ENCODE measurements at places on chromosomes 12 and 14. TPM values are rescaled to one million over a fixed set of nuclear protein-coding genes. Genes with fewer than 3 reads are reported as not detected.

DNA sequence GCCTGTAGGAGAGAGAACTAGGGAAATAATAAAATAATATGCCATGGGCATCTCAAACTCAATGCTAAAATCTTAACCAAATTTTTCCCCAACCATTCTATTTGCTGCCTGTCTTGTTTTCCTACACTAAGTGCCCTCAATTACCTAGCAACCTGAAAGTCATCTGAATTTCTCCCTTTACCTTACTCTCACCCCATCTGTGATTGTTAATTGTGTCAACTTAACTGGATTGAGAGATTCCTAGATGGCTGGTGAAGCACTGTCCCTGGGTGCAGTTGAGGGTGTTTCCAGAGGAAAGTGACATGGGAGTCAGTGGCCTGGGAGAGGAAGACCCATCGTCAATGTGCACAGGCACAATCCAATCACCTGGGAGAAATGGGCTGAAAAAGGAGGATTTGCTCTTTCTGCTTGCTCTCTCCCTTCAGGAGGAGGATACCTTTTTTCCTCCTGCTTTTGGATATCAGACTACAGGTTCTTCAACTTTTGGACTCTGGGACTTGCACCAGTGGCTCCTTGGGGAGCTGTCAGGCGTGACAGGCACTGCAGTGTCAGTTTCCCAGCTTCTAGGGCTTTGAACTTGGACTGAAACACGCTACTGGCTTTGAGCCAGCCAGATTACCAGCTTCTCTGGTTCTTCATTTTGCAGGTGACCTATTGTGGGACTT, 100.1 kb downstream of the PPP1R12A start:
- DNase-seq, result no peak

- no peak for DNase-seq
Observed at GRCh38 chr12:26705851-26706250, 127.1 kb downstream of the ITPR2 start.

DNA sequence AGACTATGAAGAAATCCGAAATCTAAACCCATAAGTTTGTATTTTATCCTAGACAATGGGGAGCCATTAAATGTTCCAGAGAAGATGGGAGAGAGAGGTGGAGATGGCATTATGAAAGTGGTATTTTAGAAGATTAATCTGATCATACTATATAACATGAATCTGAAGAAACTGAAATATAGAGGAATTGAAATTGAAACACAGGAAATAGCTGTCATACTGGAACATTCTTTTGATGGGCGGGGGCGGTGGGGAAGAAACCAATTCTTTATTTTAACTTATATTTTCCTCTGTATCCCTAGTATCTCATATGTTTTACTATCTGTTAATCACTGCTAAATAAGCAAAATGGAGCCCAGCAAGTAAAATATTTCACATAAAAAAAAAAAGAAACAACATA, 27.0 kb upstream of the FOXN3 start:
- DNase-seq, result no peak

- no peak for DNase-seq
Observed at GRCh38 chr12:55724226-55724939, 4.2 kb downstream of the RDH5 start.

- no peak for DNase-seq
Observed at GRCh38 chr14:59376686-59377085, 88.5 kb downstream of the GPR135 start.

- no peak for DNase-seq
Observed at GRCh38 chr14:95876761-95877538, at the start of gene TUNAR. Gene TUNAR, plus strand, starts transcription at chr14:95876832.

The GLT8D2 gene
- 32.9 TPM for total RNA-seq

The TAS2R50 gene
- total RNA-seq, result 1.4 TPM
